ENCODE measurements at places on chromosomes 3 and 15.
A peak's percentile ranks its signal among the peaks of the same experiment; 100 is the strongest.

GRCh38 chr15:40471105-40471807, 472 bp downstream of the CHST14 start:
- DNase-seq = no peak

- no peak for DNase-seq
These were observed 29.6 kb downstream of the ADCY5 start for GRCh38 chr3:123419181-123419849.

GRCh38 chr15:85676342-85677098, 118.2 kb downstream of the KLHL25 start:
- no peak for DNase-seq

DNA sequence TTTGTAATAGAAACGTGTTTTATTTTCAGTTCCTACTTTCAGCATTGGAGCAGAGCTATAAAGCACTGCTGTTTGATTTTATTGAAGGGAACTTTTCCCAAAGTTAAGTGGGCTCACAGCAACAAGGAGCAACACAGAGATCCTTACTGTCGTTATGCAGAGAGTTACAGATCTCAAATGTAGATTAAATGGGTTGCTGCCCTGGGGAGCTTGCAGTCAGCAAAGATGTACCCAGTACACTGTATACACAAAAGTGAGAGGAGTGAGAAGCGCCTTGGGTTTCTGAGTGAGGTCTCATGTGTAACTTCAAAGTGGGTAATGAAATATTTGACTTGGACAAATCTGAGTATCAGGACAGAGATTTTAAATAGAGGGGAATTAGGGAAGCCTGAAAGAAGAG, 47.7 kb downstream of the MED12L start:
- DNase-seq = no peak

- DNase-seq = no peak
These were observed 203.3 kb downstream of the FEZF2 start for GRCh38 chr3:62169906-62170660.

DNA sequence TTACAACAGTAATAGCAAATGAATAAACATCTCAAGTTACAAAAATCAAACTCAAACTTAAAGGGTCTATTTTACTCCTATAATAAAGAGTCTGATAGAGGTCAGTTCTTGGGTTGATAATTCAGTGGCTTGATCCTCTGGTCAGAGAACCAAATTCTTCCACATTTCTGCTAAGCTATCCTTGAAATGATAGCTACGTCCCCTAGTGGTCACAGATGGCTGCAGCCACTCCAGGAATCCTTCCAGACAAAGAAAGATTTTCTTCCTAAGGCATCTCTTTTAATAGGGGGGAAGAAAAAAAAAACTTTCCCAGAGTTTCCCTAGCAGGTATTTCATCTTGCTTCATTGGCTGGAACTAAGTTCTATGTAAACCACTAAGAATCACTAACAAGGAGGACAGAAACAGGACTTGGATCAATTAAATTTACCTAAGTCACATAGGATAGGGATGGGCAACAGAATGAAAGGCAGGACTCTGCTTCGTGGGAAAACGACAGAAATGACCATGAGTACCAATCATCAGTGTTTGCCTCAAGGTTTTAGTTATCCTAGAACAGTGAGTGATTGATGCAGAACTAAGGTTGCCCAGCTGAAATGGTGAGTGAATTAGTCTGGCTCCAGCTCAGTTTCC, 160.7 kb downstream of the STAC start:
- DNase-seq = peak; percentile 20

DNA sequence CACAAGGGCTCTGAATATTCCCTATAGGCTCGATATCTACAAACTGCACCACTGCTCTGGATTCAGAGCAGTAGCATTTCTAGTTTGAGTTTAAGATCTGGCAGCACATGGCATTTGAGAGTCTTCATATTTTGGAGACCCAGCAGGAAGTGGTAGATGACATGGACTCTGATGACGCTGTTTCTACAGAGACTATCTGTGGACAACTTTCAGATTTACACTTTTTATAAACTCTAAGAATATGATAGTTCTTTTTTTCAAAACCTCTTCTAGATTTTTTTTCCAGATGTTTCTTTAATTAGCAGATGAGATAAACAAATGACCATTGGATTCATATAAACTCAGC, 35.8 kb downstream of the ARMC8 start:
- DNase-seq = no peak

DNA sequence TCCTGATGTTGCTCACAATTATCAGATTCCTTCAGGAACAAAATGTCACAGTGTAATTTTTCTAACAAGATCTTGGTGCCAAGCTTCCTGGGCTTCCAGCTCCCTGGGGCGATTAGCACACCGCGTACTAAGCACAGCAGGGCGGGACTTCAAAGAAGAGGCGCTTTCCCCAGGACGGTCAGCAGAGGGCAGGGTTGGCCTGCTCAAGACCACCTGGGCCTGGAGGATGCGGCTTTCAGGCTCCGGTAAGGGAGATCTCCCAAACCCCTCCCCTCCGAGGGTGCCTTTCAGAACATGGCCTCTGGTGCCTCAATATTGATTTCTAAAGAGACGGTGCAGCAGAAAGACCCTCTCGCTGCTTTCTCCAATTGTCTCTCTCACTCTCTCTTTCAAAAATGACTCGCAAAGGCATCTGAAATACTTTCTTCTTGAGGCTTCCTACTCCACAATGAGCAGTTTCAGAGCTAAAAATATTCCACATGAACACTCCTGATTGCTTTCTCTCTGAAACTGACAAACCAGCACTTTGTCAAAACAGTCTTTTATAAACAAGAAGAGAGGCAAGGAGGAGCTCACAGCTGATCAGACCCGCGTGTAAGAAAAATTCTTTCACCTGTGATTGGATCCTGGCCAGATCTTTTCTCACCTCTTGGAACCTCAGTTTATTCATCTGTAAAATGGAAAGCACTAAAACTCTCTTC, 154.0 kb downstream of the ADAMTS9 start:
- peak; percentile 66 for DNase-seq

DNA sequence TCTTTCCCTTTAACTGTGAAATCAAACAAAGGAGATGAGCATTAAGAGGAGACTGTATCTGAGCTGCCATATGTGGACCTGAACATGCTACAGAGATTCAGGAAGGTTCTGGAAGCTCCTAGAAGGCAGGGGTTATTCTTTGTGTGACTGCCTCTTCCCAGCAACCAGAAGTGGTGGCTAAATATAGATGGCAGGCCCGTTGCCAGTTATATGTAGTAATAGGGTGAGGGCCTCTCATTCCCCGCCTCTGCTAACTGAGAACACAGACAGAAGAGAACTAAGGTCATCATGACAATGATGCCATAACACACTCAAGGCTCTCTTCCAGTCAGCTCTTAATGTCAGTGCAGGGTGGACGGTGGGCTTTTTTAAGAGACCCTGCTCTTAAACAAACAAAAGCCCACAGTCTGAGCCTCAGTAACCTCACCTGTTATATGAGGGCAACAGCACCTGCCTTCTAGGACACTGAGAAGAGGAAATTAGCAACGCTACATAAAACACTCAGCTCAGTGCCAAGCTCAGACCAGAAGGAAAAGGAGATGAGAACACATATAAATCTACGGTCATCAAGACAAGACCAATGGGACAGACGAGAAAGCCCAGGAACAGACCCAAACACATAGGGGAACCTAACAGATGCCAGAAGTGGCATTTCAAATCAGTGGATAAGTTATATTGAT, 22.3 kb downstream of the CFAP92 start:
- DNase-seq = no peak

DNA sequence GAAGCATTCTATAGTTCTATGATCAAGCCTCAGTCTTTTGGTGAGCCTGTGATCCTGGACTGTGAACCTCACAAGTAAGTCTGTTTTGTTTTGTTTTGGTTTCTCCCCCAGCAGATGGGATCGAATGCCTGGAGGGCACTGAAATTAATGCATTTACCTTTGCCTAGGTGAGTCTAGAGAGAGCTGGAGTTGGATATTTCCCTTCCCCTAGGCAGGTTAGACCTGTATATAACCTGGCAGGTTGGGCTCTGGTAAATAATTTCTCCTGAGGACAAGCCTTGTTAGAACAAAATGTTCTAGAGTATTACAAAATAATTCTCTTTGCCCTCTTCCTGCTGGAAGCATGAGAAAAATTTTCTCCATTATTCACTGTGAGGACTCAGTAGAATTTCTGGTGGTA, 211.9 kb downstream of the TPRG1 start:
- no peak for DNase-seq

DNA sequence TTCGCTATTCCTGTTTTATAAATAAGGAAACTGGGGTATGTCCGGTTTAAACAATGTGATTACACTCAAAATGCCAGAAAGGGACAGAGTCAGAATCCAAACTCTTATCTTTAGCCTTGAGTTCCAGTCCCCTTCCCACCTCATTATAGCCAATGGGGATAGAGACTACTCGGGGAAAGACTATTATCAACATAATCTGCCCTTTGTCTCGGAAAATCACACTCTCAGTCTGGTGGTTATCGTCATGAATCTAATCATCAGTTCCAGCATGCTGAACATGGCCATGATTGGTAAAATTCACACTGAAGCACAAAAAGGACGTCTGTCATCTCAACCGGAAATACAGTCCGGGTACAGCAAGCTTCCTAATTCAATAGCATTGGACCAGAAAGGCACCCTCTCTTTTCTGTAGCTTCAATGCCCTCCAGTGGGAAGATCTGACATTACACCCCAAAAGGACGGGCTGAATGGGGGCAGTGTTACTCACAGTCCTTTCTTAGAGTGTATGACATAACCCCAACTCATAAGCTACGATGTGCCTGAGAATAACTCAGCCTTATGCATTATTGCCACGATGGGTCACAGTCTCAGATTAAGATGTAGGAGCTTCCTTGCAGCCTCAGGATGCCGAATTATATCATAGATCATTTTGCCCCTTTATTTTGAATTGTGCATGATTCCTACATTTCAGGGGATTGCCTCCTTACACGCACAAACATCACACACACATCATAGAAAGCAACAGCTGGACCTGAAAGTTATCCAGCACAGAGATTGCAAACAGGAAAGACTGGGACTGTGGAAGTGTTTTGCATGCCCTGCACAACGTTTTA, 390.4 kb upstream of the LMCD1 start:
- DNase-seq = peak; percentile 72

DNA sequence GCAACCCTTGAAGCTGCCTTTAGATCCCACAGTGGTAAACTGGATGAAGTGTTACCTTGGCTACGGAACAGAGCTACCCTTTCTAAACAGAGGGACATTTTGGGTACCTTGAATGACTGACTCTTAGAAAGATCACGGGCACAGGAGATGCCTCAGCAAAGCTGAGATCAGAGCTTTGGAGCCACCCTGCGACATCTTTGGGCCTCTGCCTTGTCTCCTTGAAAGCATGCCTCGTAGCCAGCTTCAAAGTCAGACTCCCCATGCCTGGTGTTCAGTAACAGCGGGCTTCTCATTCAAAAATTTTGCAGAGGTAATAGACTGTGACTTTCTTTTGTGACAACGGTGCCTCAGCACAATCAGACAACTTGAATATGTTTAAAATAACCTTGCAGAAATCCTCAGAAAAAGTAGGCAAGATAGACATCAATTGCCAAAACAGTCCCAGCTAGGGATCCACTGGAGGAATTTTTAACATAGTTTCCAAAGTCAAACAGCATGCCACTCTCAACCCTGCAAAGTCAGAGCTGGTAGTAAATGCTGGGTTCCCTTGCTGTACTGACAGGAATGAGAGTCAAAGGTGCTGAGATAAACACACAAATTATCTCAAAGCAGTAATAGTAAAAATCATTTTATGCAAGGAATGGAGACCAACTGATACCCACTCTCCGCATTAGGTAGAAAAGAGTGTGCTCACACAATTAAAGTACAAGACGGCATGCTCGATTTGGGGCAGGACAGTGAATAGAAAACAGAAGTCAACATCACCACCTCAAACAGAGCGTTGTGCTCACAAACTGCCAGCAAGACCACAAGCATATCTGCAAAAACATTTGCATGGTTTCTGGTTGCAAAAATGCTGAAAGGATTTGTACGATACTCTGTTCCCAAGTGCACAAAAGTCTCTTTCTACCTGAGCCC, 82.1 kb downstream of the MYO1E start:
- DNase-seq = no peak

GRCh38 chr3:42668413-42668760, 14.9 kb downstream of the ZBTB47 start:
- no peak for DNase-seq

- no peak for DNase-seq
These were observed 42.0 kb downstream of the NUP210 start for GRCh38 chr3:13378155-13378554.

DNA sequence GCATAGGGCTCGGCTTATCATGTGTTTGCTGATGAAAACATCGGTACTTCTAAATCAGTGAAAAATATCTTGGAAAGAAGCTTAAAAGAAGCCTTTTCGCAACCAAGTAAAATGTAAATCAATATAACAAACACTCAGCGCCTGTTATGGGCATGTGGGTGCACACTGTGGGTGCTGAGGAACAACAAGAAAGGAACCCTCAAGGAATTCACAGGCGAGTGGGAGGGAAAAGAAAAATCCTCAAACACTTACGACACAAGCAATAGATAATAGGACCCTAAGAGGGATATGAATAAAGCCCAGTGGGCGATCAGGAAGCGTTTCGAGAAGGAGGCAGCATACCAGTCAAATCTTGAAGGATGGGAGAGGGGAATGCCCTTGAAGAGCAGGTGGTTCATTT, 21.9 kb downstream of the GLDN start:
- DNase-seq = no peak

DNA sequence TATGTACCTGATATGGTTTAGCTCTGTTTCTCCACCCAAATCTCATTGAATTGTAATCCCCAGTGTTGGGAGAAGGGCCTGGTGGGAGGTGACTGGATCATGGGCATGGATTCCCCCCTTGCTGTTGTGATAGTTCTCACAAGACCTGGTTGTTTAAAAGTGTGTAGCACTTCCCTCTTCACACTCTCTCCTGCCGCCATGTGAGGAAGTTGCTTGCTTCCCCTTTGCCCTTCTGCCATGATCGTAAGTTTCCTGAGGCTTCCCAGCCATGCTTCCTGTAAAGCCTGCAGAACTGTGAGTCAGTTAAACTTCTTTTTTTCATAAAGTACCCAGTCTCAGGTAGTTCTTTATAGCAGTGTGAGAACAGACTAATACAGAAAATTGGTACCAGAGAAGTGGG, 93.1 kb downstream of the C3orf70 start:
- no peak for DNase-seq

GRCh38 chr3:72157748-72158638, 373.0 kb upstream of the PROK2 start:
- DNase-seq = peak; percentile 42

GRCh38 chr3:81758275-81758674, 3.2 kb downstream of the GBE1 start:
- no peak for DNase-seq

DNA sequence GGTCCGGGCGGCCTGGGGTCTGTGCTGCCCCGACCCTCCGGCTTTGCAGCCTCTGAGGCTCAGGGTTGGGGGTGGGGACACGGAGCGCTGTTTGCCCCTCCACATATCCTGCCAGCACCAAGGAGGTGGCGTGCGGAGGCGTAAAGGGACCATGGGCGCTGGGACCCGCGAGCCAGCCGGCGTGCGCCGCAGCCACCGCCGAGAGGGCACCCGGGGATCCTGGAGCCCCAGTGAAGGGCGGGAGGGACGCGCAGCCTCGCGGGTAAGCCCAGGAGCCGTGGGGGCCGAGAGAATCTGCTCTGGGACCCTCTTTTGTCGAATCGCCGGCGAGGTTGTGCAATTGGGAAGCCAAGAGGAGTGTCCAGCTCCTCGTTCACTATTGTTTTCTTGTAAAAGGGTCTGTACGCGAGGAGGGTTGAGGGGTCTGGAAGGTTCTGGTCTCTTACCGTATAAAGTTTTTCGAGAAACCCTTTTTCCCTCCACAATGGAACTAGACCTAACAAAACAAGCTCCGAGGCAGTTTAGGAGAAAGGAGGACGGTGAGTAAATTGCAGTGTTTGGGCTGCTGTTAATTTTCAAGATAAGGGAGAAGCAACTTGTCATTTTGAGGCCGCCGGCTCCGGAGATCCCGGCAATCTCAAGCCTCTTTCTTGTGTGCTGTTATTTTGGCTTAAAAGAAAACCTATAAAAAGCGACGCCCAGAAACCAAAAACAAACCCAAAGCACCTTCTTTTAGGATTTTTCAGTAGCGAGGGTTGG, 29.9 kb upstream of the ST3GAL6 start:
- peak; percentile 26 for DNase-seq

All from hematopoietic multipotent progenitor cell treated with erythropoietin and hydrocortisone succinate and interleukin-3 and kit ligand, for 8 days (in vitro differentiated cells).